ENCODE measurements at places on chromosomes 7 and 10.

- no peak for ATAC-seq
Observed at GRCh38 chr7:142880876-142881505, 4.6 kb downstream of the TRPV6 start.

DNA sequence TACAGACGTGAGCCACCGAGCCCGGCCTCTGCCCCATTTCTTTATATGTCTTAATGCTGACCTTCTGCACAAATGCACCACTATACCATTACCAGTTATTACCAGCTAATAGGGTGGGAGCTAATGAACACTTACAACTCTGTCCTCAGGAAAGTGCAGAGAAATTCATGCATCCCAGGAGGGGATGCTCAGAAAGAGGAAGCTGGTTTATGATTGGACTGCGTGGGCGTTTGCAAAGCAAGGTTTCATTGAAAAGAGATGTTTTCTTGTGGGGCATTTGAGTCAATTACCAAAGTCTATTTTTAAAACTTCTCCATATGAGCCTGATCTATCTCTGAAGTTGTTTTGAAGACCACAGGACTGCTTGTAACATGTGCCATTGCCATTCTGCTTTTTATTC lies 417.7 kb upstream of the CELF2 start:
- ATAC-seq = no peak

DNA sequence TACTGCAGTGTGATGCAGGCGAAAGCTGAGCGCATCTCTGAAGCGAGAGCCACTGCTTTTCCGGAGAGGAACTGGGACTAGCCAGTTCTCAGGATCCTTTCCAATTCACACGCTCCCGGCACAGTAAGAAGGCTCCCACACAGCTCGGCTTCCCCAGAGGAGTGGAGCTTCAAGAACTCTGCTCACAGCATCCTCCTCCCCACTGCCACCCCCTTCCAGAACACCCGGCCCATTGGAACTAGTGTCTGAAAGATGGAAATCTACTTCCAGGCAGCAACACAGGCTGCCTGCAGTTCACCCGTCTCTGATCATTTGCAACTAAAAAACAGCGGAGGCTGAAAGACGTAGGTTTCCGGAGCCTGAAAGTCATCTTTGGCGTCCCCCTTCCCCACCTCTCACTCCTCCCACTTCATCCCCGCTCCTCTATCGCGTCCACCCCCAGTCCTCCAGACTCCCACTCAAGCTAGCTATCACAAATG lies at the start of gene DGKB:
DGKB (minus strand) TSS at position 163 of the 479 bp plus-strand sequence.
- ATAC-seq = no peak

GRCh38 chr7:28643584-28644340 lies 231.4 kb downstream of the CREB5 start:
- ATAC-seq = no peak

- ATAC-seq = no peak
Observed at GRCh38 chr10:43327171-43327570, 44.3 kb upstream of the FXYD4 start.

DNA sequence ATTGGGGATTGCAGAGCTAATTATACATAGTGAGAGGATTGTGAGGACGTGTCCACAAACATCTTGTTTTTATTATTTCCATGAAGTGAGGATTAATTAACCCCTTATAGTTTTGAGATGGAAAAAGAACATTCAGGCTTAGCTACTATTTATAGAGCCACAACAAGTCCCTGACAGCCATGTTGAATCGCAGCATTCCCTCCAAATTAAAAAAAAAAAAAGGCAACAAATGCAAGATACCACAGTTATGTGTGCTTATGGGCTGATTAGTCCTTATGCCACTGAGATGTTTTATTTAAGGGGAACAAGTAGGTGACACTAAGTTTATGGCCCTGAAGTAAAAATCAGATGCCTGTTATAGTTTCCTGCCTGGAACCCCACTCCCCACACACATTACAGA lies 350.3 kb downstream of the GPAM start:
- ATAC-seq = no peak

GRCh38 chr7:105866102-105866801 lies 10.1 kb downstream of the ATXN7L1 start:
- no peak for ATAC-seq

DNA sequence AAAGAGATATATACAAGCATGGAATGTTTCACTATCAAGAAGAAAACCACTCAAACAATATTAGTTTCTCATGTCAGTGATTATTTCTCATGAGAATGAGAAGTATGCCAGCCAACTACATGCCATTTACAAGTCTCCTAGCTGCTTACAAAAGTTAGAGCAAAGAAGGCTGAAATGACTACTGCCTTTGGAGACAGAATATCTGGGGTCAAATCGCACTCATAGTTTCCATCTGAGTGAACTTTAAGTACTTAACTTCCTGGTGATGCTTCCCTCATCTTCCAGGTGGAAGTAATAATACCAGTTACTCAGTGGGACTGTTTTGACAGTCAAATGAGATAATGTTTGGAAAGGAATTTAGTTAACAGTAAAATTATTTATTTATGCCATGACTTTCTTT lies 42.0 kb upstream of the RHOBTB1 start:
- no peak for ATAC-seq

DNA sequence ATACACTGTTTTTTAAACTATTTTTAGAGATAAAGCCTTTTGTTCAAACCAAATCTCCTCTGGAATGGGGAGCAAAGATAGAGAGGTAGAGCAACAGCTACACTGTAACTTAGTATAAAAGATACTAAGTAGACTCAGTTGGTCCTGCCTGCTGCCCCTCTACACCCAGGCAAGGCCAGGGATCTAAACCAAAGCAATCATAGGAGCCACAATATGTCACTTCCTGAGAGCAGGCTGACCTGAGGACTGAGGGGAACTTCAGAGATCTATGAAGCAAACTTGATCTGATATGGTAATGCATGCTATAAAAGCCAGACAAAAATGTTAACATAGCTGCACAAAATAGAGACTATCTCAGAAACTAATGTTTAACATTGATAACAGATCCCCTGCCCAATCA lies 7.0 kb upstream of the TRDMT1 start:
- ATAC-seq = no peak

- ATAC-seq = no peak
Observed at GRCh38 chr10:110821508-110821907, 50.2 kb upstream of the PDCD4 start.

DNA sequence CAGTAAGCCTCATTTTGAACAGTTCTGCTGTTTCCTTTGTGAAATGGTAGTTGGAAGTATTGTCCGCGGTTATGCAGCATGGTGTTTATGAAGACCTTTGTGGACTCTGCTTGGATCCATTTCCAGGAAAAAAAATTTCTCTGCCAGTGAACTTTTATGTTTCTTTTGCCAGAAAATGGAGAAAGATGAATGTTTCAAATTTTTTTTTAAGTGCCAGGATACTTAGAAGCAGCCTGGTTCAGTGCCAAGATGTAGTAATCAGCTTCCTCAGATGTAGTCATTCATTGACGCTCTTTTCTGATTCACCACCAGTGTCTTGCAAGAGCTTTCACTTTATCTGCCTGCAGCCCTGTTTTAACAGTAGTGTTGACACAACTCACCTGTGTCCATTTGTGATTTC lies 258.2 kb downstream of the SDK1 start:
- ATAC-seq = no peak

- no peak for ATAC-seq
Observed at GRCh38 chr7:27611059-27611458, 51.6 kb downstream of the HIBADH start.

- ATAC-seq = no peak
Observed at GRCh38 chr10:117166418-117167345, 28.6 kb upstream of the VAX1 start.

GRCh38 chr7:108456845-108457540 lies 757 bp upstream of the NRCAM start:
- ATAC-seq = no peak

- ATAC-seq = no peak
Observed at GRCh38 chr10:97388152-97388551, 13.0 kb downstream of the RRP12 start.

GRCh38 chr7:46571996-46572395 lies 650.9 kb upstream of the IGFBP3 start:
- ATAC-seq = no peak

DNA sequence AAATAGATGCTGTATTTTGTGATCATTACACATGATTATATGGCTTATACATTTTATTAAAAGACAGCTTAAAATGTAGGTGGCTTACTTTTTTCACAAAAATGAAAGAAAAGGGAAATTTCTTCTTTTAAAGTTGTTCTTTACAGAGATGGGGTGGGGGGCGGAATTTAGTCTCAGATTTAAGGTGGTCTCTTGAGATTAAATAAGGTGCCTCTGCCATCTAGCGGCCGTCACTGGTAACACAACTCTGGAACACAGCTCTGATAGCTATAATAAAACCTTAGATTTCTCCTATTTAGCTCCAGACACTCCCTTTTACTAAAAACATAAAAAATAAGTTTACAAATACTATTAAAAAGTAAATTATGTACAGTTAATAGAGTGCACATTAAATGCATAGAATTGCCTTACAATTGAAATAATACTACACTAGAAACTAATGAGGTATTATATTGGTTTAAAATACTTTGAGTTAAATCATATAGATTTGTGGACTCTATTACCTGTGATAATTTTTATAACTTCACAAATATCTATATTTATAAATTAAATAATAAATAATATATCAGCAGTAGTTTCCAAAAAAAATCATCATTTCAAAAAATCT lies 210.9 kb downstream of the DGKB start:
- no peak for ATAC-seq

DNA sequence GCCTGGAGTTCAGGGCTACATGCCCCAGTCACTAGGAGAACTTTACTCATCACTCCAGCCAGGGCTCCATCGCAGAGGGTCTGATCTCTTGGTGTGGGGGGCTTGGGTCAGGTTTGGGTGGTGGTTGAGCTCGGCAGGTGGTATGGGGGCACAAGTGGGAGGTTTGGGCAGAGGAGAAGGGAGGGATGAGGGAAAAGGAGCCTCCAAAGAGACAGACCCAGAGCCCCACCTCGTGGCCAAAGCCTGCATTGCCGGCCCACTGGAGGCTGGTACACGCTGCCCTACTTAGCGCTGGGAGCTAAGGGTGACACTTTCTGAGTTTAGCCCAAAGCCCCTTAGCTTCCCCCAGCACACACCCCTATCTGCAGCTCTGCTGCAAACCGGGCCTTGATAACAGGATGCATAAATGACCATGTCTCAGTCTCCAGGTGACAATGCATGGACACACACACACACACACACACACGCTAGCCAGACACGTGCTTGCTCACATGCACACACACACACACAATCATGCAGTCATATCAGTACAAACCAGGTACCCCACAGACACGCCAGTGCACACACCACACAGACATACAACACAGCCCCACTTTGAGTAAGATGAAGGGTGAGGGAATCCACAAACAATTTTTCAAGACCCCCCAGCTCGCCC lies 14.7 kb downstream of the LZTS2 start:
- no peak for ATAC-seq

DNA sequence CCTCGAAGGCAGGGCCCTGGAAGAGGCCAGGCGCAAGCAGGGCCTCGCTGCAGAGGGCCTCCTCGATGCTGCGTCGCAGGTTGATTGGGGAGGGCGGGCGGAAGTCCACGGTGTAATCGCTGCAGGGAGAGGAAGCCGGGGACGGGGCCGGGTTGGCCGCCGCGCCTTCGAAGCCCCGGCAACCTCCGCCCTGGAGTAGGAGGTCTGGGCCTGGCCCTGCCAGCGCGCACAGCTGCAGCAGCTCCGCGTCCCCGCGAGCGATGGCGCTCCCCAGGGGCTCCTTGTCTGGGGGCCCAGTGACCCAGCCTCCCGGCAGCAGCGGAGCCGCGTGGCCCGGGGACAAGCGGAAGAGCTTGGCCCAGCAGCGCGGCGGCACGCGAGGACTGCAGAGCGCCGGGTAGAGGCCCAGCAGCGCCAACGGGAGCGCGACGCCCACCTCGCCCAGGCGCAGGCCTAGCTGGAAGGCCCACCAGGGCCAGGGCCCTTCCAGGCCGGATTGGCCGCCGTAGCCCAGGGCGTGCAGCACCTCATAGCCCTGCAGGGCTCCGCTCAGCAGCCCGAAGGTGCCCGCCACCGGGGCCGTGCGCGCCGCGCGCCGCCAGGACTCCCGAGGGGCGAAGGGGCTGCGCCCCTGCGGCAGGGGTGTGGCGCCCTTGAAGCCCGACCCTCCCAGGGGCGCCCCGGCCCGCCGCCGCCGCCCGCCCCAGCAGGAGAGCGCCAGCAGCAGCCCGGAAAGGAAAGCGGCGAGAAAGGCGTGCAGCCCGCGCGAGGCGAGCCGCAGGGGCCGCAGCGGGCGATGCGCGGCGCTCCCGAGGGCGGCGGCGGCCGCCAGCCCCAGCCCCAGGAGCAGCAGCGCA lies 7.8 kb upstream of the RBM28 start:
- ATAC-seq = peak; percentile 29

DNA sequence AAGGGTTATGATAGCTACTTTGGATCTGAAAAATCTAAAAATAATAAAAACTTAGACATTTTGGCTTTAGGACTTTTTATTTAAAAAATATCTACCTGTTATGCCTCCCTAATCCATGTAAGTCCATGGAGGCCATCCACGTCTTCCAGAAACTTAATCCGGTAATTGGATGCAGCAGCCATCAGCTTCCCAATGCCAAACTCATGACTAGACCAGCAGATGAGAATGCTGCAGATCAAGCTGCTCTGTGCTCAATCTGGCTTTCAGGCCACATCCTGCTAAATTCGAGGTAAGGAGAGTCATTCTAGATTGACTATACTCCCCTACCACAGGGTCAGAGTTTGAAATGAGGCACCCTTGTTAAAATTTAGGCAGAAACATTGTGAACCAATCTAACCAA lies 168.5 kb upstream of the TCERG1L start:
- ATAC-seq = no peak

- ATAC-seq = no peak
Observed at GRCh38 chr7:45919993-45920459, 1.0 kb downstream of the IGFBP3 start.

DNA sequence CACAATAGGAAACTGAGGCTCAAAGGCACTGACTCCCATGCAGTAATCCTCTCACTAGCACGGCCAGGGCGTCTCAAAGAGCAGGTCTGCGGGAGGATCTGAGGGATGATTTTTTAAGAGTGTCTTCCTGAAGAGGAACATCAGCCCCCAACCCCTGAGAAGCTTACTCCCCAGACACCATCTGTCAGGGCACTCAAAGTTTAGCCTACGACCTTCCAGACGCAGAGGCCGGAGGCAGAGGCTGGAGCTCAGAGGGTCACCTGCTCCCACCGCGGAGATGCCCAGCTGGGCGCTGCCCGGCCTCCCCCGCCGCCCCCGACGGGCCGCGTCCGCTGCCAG lies 1.7 kb downstream of the ZNF777 start:
- no peak for ATAC-seq

DNA sequence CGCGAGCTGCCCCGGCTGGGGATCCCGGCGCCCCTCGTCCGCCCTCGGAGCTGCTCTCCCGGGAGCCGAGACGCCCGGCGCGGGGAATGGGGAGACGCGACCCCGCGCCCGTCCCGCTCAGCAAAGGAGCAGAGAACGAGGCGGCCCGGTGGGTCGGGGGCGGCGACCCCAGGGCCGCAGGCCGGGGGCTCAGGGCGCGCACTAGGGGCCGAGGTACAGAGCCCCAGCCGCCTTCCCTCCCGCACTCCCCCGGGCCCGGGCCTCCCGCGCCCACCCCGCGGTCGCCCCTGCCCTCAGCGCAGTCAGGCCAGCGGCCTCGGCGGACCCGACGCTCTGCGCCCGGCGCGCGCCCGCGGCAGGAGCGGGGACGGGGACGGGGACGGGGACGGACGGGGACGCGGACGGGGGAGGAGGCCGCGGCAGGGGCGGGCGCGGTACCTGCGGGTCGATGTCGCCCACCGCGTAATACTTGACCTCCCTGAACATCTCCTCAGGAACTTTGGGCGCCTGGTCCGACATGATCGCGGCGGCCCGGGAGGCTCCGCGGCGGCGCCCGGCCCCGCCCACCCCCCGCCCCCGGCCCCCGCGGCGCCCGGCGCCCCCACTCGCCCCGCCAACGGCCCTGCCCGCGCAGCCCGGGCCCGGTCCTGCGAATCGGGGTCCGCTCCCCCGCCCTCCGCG lies 373 bp downstream of the PAXIP1 start:
- ATAC-seq = no peak

Measured in activated CD4-positive, CD25-positive, alpha-beta regulatory T cell treated with anti-CD3 and anti-CD28 coated beads, Interleukin-2, amount 50 U/mL, for 24 hours (primary cell).